EH (cell line): ENCODE measurements at places on chromosomes 1 and 21.

DNA sequence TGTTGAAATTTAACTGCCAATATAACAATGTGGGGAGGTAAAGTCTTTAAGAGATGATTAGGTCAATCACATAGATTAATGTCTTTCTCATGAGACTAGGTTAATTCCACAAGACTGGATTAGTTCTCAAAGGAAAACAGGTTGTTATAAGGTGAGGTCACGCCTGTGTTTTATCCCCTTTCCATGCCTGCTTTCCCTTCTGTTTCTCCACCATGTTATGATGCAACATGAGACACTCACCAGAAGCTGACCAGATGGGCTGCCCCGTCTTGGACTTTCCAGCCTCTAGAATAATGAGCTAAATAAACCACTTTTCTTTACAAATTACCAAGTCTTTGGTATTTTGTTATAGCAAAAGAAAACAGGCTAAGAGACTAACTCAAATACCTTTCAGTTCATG, 70.8 kb downstream of the DDAH1 start:
- DNase-seq: no peak

DNA sequence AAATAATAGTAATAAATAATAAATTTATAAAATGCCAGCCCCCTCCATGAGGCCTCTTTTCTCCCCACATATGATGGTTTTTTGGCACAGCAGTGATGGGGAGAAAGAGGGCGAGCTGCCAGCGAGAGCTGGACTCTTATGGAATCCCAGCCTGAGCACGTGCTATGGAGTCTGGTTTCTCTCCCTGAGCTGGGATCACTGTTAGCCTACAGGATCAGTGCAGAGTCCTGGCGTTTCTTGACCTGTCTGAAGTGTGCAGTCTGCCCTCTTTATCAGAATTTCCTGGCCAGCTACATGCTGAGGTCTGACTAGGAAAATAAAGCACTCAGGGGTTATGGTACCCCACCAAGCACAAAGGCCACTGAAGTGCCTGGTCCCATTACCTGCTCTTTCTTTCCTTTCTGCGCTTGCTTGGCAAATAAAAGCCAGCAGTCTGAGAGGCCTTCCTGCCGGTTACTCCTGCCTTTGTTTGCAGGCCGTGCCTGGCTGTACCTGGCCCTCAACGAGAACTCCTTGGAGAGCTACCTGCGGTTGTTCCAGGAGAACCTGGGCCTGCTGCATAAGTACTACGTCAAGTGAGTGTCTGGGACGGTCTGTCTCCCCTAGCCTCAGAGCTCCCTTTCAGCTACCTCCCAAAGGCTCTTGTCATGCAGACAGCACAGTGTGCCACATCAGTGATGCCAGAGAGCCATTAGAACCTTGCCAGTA, 18.5 kb upstream of the SLC25A34 start:
- no peak for DNase-seq

DNA sequence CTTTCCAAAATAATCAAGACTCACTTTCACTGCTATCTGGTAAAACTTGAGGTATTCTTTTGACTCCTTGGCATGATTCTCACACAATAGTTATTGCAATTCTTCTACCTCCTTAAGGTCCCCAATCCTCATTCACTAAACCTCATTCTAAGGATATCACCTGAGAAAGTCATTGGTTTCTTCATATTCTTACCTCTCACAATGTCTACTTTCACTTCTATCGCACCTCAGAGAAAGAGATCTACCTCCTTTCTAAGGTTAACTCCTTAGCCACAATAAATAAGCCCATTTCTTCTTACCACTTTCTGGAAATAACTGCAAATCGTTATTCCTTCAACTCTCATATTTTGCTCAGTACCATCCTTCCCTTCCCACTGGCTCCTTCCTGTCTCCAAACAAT, 18.7 kb downstream of the HNRNPR start:
- no peak for DNase-seq

GRCh38 chr1:167912294-167912693, 1.6 kb downstream of the ADCY10 start:
- no peak for DNase-seq

GRCh38 chr21:33266050-33266788, at the start of gene IL10RB:
TSS of gene IL10RB (plus strand) at chr21:33266367. CDS start at chr21:33266466, 99 bp downstream.
- DNase-seq: peak; percentile 67

- no peak for DNase-seq
Measured at GRCh38 chr1:116704278-116704677, 36.7 kb upstream of the IGSF3 start.

- DNase-seq: no peak
Measured at GRCh38 chr1:88740784-88741183, 56.7 kb downstream of the PKN2 start.

GRCh38 chr1:229427572-229427971, 6.3 kb downstream of the ACTA1 start:
- DNase-seq: no peak
